Colonic mucosa (tissue), 4 donors: ENCODE measurements at places on chromosomes 12 and 14. TPM values are rescaled to one million over a fixed set of nuclear protein-coding genes. Genes with fewer than 3 reads are reported as not detected.

DNA sequence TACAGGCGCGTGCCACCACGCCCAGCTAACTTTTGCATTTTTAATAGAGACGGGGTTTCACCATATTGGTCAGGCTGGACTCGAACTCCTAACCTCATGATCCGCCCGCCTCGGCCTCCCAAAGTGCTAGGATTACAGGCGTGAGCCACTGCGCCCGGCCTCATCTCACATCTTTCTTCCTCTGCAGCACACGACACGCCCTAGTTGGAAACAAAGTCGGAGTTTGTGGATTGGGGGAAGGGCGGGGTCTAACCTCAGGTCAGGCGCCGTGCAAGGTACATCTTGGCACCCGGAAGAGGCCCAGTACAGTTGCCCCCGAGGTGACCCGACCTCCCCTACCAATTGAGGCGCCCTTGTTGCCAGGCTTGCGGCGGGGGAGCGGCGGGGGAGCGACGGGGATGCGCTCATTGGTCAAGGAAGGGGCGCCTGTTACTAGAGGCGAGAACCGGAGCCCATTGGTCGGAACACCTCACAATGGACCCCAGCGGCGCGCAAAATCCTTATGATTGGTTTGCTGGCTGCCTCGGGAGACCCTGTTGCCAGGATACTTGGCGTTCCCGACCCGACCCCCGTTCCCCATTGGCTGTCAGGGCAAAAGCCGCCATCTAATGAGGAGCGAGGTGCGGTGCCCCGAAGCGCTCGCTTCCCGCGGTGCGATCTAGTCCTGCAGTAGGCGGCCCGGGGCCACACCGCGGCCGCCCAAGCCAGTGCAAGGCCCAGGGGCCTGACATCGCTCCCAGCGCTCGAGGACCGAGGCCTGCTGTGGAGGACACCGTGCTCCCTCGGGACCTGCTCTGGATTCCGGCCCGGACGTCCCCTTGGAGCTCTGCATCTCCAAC lies at the start of gene REC8:
REC8 (plus strand) TSS at position 659 of the 839 bp plus-strand sequence. CDS start 473 bp downstream, outside the sequence.
- no peaks in the 10 kb centered on the region for H3K27me3 ChIP-seq
- peak; percentile 64 for DNase-seq
- peaks cover 6% of the 10 kb centered on the region for H3K36me3 ChIP-seq
- H3K4me3 ChIP-seq: peak within 1 kb of the TSS; percentile 25
- H3K27ac ChIP-seq: no peak within 1 kb of the TSS

- no peak overlapping the region for H3K27ac ChIP-seq
- DNase-seq: no peak
- no peaks in the 10 kb centered on the region for H3K36me3 ChIP-seq
- H3K27me3 ChIP-seq: no peaks in the 10 kb centered on the region
- H3K4me1 ChIP-seq: peaks cover 6% of the 10 kb centered on the region
- H3K4me3 ChIP-seq: no peak overlapping the region
Observed at GRCh38 chr14:100307766-100308426, 1.7 kb upstream of the SLC25A29 start.

GRCh38 chr14:100034961-100035500 lies 30.2 kb upstream of the EVL start:
- H3K27ac ChIP-seq: no peak overlapping the region
- no peaks in the 10 kb centered on the region for H3K36me3 ChIP-seq
- no peak overlapping the region for H3K4me3 ChIP-seq
- no peaks in the 10 kb centered on the region for H3K27me3 ChIP-seq

DNA sequence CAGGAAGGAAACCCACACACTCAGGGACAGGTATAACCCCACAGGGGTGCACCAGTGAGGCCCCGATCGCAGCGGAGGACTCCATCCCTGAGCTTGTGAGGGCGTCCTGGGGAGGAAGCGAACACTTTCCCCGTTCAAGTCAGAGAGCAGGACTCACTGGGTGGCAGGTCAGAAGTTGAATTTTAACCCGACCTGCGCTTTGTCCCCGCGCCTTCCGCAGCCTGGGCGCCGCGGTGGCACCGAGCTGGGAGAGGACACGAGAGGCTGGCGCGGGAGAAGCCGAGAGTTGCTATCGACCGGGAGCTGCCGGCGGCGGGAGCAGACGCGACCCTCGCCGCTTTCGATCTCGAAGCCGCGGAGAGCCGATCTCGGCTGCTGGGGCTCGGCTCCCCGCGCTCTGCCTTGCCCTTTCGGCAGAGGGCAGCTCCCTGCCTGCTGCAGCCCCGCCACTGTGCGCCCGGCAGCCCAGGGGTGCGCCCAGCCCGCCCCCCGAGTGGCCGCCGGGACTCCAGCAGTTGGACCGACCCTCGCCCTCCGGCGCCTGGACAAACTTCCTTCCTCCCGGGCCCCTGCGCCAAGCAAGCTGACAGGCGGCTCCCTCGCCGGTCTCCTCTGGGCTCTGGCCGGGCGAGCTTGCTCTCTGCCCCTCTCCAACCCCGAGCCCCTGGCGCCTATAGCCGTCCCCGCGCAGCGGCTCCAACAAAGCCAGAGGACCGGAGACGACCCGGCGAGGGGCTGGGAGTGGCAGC lies 918 bp downstream of the LIN7A start:
- H3K36me3 ChIP-seq: no peaks in the 10 kb centered on the region
- H3K27me3 ChIP-seq: peaks cover 13% of the 10 kb centered on the region
- H3K27ac ChIP-seq: no peak overlapping the region
- no peaks in the 10 kb centered on the region for H3K4me1 ChIP-seq
- DNase-seq: peak; percentile 50

DNA sequence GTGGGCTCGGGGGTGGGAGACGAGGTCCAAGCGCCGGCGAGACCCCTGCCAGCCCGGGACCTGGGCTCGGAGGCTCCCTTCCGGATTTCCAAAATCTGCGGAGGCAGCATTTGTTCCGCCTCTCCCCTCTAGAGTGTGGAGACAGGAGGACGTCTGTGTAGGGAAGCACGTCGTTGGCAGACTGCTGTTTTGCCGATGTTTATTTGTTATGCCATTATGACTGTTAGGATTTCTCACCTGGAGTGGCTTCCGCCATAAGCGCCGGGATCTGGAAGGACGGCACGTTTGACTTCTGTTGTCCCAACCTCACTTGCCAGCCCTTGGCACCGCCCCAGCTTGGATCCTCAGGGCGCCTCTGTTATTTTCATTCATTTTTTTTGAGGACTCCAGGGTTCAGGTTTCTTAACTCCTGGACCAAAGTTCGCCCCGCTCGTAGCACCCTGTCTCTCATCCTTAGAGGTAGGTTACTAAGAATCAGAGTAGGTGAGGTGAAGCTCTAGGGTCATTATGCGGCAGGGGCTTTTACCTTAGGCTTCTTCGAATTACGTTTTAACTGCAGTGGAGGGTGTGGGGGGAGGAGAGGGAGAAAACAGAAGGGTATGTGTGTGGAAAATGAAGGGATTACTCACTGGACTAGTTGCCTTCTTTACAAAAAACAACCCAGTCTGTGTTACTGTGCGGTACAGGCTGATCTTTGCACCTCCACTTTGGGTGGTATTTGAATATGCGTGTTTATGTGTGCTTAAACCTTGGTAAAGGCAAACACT lies 547 bp upstream of the PYGL start:
- H3K36me3 ChIP-seq: no peaks in the 10 kb centered on the region
- H3K4me3 ChIP-seq: peak overlapping the region; percentile 80
- DNase-seq: peak; percentile 75
- H3K27me3 ChIP-seq: no peaks in the 10 kb centered on the region
- peaks cover 4% of the 10 kb centered on the region for H3K4me1 ChIP-seq

TSHR gene
- 0.11 TPM for total RNA-seq
